ENCODE measurements at places on chromosomes 1 and 21. TPM values are rescaled to one million over a fixed set of nuclear protein-coding genes. Genes with fewer than 3 reads are reported as not detected.

Gene KRTAP7-1
- total RNA-seq, result not detected

Gene L1TD1
- total RNA-seq, result 0.34 TPM

Gene CHD5
- total RNA-seq, result 0.07 TPM

Gene CNKSR1
- total RNA-seq, result 12.3 TPM

Gene RNU1-1
- total RNA-seq, result under 0.01 TPM

Gene ARTN
- total RNA-seq, result 28.7 TPM

Gene LHX8
- not detected for total RNA-seq

Gene RHD
- total RNA-seq, result not detected

Gene EPHA2
- 184 TPM for total RNA-seq

Gene ANXA9
- 0.50 TPM for total RNA-seq
